Activated naive CD8-positive, alpha-beta T cell treated with anti-CD3 and anti-CD28 coated beads for 36 hours (primary cell): ENCODE measurements at places on chromosomes 12 and 14.

GRCh38 chr12:66694666-66695613, 16.1 kb upstream of the GRIP1 start:
- no peak for DNase-seq

- DNase-seq = no peak
Observed at GRCh38 chr14:67331368-67332125, 28.1 kb downstream of the ATP6V1D start.

DNA sequence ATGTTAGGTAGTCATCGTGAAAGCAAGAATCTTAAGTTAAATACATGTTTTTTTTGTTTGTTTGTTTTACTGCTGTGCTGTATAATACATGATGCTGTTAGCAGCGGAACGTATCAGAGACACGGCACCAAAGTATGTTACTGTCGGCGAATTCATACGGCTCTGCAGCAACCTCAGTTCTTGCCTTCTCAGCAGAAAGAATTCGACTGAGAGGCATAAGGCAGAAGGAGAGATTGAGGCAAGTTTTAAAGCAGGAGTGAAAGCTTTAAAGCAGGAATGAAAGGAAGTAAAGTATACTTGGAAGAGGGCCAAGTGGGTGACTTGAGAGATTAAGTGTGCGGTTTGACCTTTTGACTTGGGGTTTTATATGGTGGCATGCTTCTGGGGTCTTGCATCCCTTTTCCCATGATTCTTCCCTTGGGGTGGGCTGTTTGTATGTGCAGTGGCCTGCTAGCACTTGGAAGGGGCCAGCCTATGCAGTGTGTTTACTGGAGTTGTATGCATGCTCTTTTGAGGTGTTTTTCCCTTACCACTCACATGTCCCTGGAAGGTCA, 23.7 kb downstream of the LEMD3 start:
- no peak for DNase-seq

- no peak for DNase-seq
Observed at GRCh38 chr14:72686832-72687231, 207.1 kb downstream of the DPF3 start.

GRCh38 chr12:2649201-2650030, 145.4 kb upstream of the FKBP4 start:
- DNase-seq = no peak

GRCh38 chr14:94392510-94392935, 4.1 kb upstream of the SERPINA1 start:
- peak; percentile 31 for DNase-seq

- no peak for DNase-seq
Observed at GRCh38 chr12:23827353-23827752, 122.1 kb downstream of the SOX5 start.

DNA sequence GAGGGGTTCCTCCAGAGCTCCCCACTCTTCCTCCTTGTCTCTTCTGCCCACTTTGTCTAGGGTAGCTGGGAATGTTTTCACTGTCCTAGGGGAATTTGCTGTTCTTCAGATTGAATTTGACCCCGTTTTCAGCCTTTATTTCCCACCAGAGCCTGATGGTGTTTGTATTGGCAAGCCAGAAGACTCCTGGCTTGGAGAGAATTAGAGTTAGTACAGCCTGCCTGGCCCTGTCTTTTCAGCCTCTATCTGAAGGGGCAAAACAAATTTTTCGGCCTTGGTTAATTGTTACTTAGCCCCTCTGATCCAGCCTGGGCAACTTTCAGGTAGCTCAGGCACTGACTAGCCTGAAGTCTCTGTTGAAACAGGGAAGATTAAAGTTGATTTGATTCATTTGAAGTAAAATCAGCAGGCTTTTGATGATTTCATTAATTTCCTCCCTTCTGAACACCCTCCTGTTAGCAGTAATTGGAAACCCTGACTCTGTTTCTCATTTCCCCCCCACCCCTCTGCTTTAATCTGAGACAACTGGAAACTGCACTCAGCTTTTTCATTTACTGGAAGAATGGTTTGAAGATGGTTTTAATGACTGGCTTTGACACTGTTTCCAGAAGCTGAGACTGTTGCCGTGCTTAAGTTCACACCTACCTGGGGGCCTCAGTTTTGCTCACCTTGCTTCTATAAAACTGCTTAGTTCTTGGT, 63.3 kb downstream of the SUSD6 start:
- DNase-seq = no peak

DNA sequence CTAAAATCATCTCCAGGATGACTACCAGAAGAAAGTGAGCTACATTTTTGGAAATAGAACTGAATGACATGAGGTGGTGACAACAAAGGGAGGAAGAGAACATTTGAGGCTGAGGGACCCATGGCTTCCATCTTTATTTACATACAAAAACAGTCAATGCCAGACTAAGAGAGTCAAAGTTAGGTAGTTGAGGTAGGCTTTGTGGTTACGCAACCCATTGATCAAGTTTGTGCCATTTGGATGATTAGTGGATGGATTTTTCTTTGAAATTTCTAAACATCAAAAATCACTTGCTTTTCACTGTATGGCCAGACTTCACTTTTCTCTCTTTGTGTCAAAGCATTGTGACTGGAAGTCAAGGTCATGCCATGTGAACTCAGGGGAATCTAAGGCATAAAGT, 22.9 kb downstream of the ASCL1 start:
- DNase-seq = no peak

DNA sequence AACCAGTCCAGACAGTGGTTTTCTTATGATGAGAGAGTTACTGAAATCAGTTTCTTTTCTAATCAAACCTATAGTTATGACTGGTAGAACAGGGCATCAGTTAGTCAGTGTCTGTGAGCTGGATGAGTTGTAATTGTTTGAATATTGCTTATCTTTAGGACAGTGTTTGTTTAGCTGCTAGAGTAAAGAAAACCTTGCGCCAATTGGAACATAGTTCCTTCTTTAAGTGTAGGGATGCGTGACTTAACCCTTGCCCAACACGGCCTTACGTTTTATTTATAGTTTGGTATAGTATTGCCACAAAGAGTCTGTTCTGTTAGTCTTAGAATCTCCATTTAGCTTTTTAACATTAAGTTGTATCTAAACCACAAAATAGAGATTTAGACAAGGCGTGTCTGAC, 572.6 kb downstream of the SLC16A7 start:
- DNase-seq = no peak

DNA sequence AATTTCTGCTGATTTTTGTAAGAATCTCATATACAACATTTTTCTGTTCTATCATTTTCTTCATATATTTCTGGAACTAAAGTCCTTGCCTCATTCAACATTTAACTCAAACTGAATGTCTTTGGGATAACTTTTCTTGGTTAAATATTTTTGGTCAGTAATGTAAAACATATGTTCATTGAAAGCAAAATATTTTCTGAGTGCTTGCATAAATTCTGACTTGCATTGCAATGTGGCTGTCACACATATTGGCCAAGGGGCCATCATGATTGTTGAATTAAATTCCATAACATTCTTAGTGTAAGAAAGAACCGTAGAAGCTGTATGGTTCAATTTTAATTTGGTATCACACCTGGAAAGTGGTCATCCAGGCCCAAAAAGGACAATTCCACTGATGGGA, 369.4 kb downstream of the GALC start:
- DNase-seq = no peak

DNA sequence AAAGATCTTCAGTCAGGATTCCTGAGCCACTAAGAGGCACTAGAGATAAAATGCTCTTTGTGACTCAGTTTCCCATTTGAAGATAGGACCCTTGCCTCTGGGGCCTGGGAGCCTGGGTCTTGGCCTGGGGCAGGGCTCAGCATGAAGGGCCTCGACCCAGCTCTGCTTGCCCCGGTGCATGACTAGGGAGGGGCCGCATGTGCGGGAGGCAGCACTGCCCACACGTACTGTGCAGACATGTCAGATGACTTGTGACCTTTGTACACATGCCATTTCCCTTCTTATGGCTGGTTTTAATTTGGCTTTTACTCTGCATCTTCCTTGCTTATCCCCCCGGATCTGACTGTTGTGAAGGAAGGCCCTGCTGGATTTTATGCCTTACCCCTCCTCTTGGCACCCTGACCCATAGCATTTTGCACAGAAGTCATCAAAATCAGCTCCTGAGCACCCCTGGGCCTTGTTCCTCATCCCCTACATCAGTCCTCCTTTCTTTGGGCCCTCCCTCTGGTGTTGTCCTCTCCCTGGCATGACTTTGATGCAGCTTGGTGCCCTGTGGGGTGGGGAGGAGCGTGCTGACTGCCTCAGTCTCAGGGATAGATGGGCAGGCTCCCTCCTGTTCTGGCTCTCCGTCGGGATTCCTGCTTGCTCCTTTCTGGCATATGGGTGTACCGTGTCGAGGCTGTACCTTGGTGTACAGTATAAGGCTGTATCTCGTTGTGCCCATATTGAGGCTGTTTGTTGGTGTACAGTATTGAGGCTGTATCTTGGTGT, 4.4 kb downstream of the CLSTN3 start:
- DNase-seq = no peak

DNA sequence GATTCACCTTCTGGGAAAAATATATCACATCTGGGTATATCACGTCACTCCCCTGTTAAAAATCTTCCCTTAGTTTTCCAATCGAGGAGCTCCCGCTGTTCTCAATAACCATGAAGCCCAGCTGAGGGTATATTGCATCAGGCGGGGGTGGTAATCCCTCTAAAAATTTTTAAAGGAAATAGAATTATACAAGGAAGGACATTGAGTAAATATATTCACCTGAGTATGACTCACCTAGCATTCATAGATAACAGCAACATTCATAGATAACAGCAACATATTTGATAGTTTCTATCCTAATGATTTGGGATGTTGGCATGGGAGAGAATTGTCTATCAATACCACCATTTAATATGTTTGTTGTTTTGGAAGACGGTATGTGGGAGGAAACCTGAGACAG, 473.6 kb downstream of the RMST start:
- no peak for DNase-seq

GRCh38 chr12:51823875-51824565, 24.5 kb downstream of the FIGNL2 start:
- DNase-seq = no peak

GRCh38 chr12:24020397-24021163, 71.1 kb upstream of the SOX5 start:
- no peak for DNase-seq

- DNase-seq = no peak
Observed at GRCh38 chr12:2215709-2216560, 163.1 kb downstream of the CACNA1C start.

GRCh38 chr14:80167793-80168448, 43.4 kb downstream of the DIO2 start:
- no peak for DNase-seq

- no peak for DNase-seq
Observed at GRCh38 chr12:1917172-1918070, 1.0 kb downstream of the CACNA2D4 start.

DNA sequence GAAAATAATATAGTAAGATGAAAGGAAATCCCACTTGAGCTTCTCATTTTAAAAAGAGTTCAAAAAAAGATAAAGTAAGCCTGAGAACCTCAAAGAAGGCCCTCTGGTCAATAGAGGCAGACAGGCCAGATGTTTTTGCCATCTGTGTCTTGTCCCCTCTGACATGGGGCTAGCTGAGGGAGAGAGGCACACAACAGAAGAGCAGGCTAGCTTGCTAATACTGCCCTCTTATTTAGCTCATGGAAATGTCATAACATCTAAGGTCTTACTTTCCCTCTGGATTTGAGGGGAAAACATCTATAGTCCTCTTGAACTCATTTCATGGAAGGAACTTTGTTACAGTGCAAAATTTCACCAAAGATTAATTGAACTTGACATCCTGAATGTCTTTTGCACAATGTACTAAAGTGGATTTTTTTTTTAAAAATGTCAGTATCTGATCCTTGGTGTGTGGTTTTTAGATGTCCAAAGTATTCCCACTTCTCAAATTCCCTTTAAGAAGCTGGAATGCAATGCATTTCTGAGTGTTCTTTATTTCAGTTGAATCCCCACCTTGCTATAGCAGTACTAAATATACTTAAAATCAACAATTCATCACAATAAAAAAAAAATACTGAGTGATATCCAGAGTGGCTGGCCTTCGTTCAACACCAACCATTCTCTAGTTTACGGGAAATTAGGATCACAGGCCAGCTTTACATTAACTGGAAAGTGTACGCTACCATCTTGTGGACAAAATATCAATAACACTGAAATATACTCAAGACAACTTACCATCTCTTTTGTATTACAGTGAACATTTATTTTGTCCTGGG, 176.7 kb downstream of the PAH start:
- DNase-seq = no peak

DNA sequence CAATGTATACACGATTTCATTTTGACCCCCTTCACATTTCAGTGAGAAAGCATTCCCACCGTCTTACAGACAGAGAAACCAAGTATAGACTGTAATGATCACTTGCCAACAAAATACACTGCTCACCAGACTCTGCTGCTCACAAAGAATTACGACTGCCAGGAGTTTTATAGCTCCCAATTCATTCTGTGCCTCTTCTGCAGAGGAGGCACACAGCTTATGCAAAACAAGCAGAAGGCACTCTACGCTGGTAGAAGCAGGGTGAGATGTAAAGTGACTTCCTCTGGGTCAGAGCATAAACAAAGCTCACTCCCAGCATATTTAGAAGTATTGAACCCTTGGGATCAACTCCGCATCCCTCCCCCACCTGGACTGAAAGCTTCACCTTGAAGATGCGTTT, 14.6 kb downstream of the SPTB start:
- DNase-seq = no peak

GRCh38 chr12:121581686-121582429, 1.0 kb upstream of the KDM2B start:
- DNase-seq = no peak

- no peak for DNase-seq
Observed at GRCh38 chr12:75177997-75178396, 31.6 kb downstream of the KCNC2 start.

GRCh38 chr14:99735189-99736135, 51.4 kb downstream of the CYP46A1 start:
- no peak for DNase-seq

GRCh38 chr14:68576031-68576430, 216.8 kb downstream of the ZFP36L1 start:
- no peak for DNase-seq

DNA sequence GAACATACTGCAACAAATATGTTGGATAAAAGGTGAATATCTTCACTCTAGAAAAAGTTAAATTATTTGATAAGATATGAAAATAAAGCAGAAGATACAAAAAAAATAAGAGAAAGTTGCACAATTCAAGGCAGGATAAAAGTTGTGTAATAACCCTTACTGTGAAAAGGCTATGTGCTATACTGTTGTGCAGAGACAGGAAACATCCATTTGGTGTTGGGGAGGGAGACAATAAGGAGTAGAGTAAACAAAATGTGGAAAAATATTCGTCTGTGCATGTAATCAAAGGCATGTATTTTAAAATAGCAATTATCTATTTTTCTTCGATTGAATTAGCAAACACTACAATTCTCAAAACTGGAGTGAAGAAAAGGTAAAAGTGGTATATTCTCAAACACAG, 34.8 kb downstream of the PTHLH start:
- no peak for DNase-seq

DNA sequence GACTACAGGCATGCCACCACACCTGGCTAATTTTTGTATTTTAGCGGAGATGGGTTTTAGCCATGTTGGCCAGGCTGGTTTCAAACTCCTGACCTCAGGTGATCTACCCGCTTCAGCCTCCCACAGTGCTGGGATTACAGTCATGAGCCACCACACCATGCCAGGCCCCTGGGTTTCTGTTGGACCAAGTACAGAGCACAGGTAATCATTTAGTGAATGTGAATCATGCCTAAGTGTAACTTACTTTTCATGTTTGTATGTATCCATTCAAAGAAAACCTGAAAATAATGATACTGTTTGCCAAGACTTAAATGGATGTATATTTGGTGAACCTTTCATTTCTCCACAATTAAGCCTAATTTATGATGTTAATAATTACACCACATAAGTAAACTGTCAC, 65.9 kb downstream of the FGD6 start:
- DNase-seq = no peak
